ENCODE measurements at places on chromosomes 16 and 17.

GRCh38 chr17:55289106-55289446 is 24.3 kb downstream of the HLF start:
- DNase-seq, result no peak

- peak; percentile 76 for DNase-seq
Measured at GRCh38 chr17:79778504-79779083, 646 bp downstream of the CBX2 start.

- no peak for DNase-seq
Measured at GRCh38 chr17:29357821-29358232, 32.3 kb upstream of the TAOK1 start.

DNA sequence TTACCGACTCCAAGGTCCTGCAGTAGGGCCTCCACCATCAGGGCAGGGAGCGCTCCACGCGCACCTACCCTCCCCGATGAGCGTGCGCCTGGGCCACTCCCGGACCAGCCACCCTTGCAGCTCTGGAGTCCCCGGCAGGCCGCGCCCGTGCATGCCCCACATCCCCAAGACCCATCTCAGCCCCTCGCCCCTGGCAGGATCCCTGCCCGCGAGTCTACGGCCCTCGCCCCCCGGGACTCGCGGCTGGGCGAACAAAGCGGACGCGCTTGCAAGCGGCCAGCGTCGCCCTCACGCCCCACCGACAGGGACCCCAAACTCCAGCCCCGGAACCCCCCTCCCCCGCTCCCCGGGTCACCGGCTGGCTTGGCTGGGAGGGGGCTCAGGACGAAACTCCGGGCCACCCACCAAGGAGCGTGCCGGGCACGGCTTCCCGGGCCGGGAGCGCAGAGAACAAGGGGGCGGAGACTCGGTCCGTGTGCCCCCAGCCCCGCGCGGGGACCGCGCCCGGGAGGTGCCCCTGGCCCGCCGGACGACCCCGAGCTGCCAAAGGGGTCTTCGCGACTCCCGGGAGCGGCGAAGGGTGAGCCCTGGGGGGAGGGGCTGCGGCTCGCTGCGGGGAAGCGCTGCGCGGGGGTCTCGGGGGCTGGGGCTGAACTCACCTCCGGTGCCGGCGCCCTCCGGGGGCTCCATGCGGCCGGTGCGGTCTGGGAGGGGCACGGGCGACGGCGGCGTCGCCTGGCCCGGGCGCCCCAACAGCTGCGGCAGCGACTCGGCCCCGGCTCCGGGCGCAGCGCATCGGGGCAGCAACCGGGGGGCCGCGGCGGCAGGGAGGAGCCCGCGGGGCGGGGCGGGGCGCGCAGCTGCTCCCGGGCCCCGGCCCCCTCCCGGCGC is at the start of gene DBNDD1:
DBNDD1 (minus strand) TSS at position 805 of the 891 bp plus-strand sequence; CDS start at position 690, 115 bp downstream.
- peak; percentile 55 for DNase-seq

- peak; percentile 33 for DNase-seq
Measured at GRCh38 chr17:47987240-47987835, 16.4 kb downstream of the CDK5RAP3 start.

- no peak for DNase-seq
Measured at GRCh38 chr17:62650587-62650986, 23.1 kb downstream of the MRC2 start.

DNA sequence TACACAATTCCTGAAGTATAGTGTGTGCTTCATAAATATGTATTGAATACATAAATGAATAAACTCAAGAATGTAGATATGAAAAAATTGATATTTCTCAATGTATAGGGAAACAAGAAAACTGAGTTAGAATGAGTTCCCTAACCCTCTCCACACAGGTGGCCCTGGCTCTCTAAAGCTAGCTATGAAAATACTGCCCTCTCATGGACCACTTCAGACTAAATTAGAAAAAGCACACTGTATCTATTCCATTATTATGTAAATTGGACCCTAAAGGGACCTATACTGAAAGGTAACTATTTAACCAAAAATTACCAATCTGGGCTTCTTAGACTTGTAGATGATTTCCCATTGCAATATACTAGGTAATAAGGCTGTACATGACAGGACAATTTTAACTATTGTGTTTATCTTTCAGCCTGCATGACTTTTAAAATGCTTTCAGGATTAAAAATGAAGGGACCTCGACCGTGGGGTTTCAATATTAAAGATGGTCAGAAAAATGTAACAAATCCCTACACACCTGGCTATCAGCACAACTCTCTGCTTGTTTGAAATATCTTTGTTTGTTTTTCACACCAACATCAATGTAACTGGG is 672.5 kb upstream of the KIF2B start:
- DNase-seq, result no peak

DNA sequence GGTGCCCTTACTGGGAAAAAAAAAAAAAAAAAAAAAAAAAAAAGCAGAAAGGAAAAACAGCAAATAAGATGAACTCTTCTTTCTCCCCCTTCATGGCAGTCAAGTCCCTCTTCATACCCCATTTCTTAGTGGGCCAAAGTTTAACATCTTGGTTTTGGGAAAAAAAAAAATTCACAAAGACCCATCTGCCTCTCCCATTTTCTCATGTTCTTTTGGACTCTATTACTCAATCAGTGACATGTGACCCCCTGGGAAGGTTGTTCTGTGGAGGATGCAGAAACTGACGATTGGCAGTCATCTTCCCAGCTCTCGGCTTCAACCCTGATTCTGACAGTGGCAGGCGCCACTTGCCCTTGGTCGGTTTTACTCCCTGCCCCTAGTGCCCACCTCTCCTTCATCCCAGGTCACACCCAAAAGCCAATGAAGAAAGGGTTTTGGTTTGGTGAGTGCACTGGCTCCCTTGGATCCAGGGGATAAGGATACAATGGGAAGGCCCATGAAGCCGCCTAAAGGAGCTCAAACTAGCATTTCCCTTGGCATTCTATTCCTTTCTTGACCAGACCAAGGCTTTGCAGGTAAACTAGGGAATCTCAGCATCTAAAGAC is 60.7 kb upstream of the TBX2 start:
- no peak for DNase-seq

DNA sequence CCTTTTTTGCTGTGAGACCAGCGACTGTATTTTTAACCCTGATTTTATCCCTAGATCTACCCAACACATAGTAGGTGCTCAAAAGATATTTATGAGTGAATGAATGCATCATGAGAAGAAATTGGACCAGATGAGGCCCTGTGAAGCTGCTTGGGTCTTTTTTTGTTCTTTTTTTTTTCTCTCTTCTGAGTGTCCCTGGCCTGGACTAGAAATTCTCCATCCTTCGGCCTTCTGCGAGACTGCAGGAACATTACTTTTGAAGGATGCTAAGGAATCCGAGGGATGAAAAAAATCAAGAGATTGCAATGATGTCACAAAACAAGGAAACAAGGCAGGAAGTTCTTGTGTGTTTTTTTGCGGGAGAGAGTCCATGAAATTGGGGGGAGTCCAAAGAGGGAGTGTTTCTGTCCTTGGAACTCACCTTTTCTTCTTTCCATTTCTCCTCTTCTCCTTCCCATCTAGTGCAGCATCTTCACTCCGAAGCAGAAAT is 560 bp upstream of the RUSF1 start:
- no peak for DNase-seq

DNA sequence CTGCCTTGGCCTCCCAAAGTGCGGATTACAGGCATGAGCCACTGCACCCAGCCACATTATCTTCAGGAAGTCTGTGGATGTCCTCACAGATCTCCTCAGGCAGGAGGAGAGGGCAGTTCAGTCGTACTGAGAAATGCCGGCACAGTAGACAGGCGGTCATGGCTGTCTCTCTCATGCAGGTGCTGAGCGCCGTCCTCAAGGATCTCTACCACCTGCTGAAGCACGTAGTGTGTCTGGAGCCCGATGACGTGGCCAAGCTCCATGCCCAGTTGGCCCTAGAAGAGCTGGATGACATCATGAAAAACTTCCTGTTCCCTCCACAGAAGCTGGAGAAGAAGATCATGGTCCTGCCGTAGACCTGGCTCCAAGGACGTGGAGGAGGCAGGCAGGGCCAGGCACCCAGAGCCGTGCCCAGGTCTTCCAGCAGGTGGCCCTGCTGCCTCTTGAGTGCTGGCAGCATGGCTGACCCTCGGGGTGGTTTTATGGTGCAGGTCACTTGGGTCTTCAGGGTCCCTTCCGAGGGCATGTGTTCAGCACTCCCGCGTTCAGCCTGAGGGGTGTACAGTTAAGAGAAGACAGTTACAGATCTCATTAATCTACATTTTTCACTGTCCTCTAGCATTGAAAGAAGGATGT is 22.0 kb upstream of the HAS3 start:
- no peak for DNase-seq

DNA sequence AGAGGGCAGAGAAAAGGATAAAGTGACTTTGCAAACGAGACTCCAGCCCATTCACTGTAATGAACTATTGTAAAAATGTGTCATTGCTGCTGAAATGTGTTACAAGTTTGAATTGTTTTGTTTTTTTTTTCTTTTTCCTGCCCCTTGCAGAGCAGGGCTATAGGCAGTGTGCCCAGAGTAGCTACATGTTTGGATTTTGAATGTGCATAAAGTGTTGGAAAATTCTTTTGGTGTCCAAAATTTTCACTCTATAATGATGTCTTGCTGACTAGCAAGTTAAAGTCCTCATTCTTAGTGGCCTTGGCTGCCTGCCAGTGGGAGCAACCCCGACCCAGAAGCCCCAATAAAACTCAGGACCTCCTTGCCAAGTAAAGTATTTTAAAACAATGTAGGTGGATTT is 66.5 kb downstream of the IGF2BP1 start:
- no peak for DNase-seq

DNA sequence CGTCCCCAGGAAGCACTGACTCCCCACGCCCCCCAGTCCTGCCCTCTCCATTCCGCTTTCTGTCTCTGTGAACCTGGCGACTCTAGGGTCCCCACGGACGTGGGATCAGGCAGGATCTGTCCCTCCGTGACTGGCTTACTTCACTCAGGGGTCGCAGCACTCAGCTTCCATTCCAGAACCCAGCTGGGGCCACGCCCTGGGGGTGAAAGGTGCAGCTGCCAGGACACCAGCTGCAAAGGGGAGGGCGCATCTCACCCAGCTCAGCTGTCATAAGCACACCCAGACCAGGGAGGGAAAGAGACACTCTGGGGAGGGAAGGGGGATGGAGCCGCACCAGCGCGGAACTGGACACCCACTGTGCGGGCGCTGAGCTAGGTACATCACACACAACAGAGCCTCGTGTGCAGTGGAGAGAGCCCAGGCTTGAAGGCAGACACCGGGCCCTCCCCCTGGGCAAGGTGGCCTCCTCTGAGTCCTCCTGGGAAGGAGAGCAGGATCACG is 18.5 kb upstream of the HEXD start:
- DNase-seq, result no peak

DNA sequence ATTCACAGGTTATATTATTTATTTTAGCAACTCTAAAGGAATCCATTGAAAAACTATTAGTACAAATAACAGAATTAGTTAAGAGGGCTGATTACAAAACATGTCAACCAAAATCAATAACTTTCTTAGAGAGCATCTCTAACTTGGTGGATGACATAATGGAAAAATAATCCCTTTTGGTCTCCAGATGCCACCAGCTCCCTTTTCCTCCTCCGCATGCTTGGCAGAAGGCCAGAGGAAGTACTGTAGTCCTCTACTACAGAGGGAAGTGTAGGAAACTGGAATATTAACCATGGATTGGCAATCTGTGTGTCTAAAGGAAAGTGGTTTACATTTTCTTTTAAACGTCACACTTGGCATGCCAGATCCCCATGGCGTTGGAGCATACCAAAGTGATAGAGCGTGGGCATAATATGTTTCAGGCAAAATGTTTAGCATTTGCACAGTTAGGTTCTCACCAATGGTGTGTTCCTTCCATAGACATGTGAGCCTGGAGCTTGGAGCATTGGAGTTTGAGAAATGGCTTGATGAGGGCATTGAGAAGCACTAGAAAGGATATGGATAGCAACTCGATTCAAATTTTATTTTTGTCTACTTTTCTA is 106.3 kb downstream of the PRKCB start:
- no peak for DNase-seq

- no peak for DNase-seq
Measured at GRCh38 chr17:13437966-13438779, 163.6 kb downstream of the HS3ST3A1 start.

DNA sequence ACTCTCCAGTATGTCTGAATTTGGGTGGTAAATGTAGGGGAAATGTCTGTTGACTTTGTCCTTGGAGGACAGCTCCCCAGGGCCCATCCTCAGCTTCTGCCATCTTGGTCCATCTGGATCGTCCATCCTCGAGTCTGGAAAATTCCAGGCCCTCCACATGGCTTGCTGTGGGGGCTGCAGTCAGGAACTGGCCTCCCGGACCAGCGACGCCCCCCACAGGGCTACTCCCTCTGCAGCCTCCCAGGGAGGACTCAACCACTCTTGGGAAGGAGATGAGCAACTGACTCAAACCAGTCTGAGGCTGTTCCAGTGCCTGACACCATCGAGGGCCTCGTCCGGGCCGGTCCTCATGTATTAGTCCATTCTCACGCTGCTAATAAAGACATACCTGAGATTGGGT is 5.5 kb upstream of the ZG16B start:
- no peak for DNase-seq

DNA sequence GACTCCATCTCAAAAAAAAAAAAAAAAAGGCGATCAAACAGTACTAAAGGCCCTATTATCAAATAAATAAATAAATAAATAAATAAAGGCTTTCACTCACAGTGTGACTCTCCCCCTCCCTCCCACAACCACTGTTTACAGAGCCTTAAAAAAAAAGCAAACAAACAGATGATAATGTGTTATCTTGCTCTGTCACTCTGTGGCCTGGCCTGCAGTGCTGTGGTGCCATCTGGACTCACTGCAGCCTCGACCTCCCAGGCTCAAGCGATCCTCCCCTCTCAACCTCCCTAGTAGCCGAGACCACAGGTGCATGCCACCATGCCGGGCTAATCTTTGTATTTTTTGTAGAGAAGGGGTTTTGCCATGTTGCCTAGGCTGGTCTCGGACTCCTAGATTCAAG is 8.1 kb upstream of the NAGLU start:
- DNase-seq, result no peak

GRCh38 chr17:63291258-63291657 is 154.8 kb downstream of the CYB561 start:
- no peak for DNase-seq

DNA sequence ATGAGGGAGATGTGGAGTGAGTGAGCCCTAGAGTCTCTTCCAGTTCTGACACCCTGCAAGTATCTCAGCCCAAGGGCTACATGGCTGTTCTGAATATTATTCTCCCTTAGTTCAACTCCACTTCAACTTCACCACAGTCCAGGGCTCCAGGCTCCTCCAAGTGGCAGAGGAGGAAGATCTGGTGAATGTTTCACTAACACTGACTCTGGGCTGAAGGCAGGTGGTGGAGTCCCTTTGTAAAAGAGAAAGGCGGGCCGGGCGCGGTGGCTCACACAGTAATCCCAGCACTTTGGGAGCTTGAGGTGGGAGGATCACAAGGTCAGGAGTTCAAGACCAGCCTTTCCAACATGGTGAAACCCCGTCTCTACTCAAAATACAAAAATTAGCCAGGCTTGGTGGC is 13.6 kb downstream of the CCDC92B start:
- no peak for DNase-seq

DNA sequence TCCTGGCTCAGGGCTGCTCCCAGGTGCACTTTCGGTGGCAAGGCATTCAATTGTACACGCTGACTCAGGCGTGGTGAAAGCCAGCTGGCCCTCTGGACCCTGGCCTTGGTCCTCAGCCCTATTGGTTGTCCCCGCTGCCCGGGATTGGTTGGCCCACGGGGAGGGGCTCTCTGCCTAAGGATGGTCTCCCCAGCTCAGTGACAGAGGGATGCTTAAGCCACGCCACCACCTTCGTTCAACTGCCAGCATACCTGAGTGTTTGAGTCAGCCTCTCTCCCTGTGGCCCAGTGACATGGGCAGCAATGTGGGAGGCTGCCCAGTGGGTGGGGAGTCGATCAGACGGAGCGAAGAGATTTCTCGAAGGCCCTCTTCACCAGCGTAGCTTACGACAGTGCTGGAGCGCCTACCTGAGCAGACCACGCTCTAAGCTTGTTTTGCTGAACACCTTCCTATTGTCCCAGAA is 30.3 kb downstream of the IRF8 start:
- no peak for DNase-seq

- DNase-seq, result no peak
Measured at GRCh38 chr17:73399056-73399455, 87.3 kb upstream of the CDC42EP4 start.
